Nephron progenitor cell (in vitro differentiated cells): ENCODE measurements at places on chromosomes 1 and 21.
A peak's percentile ranks its signal among the peaks of the same experiment; 100 is the strongest.

DNA sequence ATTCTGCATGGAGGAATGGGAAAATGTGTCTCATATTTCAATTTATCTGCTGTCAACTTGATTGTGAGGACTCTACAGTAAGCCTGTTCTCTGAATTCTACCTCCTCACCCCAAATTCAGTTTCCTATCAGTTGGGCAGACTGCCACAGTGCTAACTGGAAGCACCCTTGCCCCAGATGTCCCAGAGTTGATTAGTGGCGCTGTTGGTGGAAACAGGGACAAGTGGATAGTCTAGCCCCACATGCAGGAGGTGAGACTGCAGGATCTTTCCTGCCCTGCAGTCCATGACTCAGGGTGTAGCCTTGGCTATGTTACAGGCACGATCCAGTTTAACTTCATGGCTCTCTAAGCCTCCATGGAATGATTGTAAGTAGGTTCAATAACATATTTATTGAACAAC is 22.1 kb downstream of the ADAM30 start:
- no peak for DNase-seq

DNA sequence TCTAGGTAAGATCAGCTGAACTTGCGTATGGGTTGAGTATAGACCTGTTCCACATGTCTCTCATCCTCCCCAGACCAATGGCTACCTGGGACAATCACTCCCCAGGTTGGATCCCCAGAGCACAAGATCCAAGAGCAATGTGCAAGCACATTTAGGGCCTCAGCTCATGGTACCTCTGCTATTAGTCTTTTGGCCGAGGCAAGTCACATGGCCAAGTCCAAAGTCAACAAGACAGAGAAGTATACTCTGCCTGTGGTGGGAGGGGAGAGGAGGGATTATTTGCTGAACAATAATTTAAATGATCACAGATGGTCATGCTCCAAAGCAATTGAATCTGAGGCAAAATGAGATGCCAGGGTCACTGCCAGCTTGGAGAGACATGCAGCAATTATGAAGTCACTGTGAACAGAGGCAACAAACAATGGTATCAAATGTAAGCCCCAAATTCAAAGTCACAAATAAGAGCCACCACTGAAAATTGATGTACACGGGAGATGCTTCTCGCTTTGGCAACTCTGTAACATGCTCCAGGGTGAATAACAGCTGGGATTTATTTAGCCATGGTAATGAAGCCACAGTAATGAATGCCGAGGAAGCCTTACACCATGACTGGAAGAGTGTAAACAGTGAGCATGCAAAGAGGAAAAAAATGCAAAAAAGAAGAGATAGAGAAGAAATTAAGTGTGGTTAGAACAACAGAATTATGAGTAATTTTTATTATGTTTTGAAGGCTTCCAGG is 149.1 kb downstream of the ZNF281 start:
- no peak for DNase-seq

- DNase-seq: peak; percentile 69
Measured at GRCh38 chr21:38352536-38353219, 95.9 kb downstream of the KCNJ15 start.

DNA sequence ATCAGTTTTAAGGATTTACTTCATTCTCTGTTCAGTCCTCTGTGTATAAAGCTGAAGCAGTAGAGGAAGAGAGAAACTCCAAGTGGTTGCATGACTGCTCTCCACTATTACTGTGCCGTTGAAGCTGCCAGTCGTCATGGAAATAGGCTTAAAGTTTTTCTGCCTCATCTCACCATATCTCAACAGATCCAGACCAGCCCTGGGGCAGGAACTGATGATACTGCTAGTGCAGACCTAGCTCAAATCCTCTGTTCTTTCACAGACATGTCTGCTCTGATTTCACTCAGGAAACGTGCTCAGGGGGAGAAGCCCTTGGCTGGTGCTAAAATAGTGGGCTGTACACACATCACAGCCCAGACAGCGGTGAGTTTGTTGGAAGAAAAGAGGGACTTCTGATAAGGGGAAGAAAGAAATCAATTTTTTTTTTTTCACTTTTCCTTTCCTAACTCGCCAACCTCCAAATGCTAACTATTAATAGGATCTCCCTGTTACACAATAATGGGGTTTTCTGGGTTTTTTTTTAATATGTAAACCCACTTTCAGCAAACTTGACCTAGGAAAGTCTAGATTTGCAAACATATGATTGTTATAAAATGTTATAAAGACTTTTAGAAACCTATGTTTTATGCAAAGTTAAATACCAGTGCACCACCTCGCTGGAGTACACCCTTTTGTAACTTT is 22.2 kb upstream of the STRIP1 start:
- DNase-seq: no peak

DNA sequence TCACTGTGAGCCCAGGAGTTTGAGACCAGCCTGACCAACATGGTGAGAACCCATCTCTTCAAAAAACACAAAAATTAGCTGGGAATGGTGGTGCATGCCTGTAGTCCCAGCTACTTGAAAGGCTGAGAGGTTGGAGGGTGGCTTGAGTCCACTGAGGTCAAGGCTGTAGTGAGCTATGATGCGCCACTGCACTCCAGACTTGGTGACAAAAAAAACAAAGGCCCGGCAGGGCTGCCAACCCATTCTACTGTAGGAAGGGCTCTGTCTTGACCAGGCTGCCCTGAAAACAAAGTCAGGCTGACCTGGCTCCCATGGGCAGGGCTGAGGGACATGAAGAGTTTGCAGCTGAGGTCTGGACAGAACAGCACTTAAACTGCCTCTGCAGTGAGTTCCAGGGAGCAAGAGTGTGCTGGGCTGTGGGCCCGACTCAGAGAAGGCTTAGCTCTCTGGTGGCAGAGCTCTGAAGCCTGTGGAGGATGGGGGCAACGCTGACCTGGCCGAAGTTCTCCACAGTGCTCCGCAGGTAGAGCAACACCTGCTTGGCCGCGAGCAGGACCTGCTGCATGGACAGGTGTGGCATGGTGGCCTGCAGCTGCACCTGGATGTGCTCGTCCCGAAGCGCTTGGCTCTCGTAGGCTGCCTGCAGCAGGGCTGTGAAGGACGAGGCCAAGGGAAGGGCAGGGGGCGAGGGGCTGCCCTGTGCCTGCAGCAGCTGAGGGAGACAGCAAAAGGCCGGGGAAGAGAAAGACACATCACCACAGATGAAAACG is 42.4 kb downstream of the URB1 start:
- DNase-seq: no peak

DNA sequence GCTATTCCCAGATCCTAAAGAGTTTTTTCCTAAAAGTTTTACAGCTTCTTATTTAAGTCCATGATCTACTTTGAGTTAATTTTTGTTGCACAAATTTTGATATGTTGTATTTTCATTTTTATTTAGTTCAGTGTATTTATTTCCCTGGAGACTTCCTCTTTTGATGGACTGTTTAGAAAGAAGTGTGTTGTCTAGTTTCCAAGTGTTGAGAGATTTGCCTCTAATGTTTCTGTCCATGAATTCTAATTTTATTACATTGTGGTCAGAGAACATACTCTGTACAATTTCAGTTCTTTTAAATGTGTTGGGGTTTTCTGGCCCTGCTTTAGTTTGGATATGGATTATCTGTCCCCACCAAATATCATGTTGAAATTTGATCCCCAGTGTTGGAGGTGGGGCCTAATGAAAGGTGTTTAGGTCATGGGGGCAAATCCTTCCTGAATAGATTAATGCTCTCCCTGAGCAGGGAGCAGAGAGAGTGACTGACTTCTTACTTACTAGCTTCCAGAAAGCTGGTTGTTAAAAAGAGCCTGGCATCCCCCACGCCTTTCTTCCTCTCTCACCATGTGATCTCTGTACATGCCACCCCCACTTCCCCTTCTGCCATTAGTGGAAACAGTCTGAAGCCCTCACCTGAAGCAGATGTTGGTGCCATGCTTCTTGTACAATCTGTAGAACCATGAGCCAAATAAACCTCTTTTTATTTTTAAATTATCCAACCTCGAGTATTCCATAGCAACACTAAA is 4.6 kb downstream of the CHD1L start:
- no peak for DNase-seq

DNA sequence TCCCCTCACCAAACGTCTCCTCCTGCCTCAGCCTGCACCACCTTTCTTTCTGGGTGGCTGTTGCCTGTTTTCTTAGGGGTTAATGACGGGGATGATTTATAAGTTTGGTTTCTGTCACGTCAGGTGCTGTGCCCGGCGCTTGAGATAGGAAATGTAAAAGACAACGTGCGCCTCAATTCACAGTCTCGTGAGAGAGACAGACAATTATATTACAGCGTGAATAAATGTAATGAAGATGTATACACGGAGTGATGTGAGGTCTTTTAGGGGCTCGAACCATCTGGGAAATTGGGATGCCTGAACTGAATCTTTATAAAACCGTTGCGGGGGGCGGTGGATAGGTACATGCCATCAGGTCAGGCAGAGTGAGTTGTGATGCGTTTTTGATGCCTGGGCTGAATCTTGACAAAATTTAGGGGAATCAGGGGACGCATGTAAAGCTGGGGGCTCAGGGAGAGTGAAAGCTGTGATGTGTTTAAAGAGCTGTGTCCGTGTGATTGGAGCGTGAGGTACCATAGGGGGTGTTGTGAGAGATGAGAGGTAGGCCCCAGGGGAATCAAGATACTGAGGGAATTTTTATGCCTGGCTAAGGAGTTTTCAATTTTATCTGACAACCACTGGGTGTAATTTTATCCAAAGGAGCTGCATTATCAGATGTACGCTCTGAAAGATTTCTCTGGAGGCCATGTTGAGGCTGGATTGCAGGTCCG is 831 bp downstream of the TIPRL start:
- DNase-seq: peak; percentile 1

GRCh38 chr1:221415651-221416050 is 326.2 kb downstream of the DUSP10 start:
- DNase-seq: no peak

DNA sequence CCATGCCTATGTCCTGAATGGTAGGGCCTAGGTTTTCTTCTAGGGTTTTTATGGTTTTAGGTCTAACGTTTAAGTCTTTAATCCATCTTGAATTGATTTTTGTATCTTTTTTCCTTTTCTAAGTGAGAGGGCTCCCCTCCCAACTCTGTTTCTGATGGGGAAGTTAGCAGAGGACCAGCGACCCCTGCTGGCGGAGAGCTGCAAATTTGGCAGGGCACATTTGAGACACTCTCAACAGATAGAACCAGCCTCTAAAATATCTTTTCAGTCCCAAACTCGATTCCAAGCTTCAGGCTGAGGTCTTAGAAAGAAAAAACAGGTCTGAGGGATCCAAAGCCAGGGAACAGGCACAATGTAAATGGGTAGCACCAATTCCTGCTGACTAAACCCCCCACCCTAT is 32.5 kb downstream of the LRRC3 start:
- DNase-seq: no peak

GRCh38 chr1:181541947-181542346 is 58.6 kb downstream of the CACNA1E start:
- DNase-seq: no peak

- DNase-seq: no peak
Measured at GRCh38 chr1:84569216-84569615, 5.0 kb downstream of the CTBS start.

DNA sequence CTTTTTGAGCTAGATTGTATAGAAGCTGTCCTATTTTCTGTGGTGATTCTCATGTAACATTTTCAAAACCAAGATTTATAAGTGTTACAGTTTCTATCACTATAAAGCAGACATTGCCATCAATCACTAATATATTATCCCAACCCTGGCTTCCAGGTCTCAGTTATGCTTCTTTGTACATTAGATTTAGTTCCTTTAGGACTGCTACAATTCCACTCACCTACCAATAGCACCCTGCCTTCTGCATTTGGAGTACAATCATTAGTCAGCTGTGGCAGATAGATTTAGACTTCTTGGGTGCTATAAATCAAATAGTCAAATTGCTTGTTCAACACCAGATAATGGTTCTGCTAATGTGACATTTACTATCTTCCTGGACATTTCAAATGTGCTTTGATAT is 281.6 kb downstream of the BRINP3 start:
- DNase-seq: no peak

DNA sequence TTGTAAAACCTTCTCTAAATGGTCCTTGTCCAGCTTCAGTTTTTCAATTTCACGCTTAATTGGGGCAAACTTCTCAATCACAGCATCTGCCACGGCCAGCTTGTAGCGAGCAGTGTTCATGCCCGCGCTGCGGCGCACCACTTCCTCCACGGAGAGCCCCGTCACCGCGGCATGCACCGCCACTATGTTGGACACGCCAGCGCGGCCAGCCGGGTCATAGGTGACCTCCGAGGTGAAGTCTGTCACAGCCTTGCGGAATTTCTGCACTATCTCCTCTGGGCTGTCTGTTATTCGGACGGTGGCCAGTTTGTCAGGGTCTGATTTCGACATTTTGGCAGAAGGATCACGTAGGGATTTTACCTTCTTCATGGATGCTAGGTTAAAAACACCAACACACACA is 44.8 kb upstream of the TBX15 start:
- DNase-seq: no peak

DNA sequence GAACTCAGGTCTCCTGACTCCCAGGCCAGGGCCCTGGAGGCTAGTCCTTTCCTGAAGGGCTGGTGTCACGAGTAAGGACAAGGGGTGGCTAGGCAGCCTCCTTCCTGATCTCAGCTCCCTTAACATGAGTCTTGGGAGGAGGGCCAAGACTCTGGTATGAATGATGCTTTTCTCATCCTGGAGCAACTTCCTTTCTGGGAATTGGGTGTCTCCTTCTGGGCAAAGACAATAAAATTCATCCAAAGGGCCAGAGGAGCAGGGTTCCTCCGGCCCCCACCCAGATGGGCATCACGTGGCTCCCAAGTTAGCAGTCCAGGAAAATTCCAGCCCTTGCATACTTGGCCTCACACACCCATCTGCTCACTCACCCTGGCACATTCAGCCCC is at the start of gene FAM167B:
Gene FAM167B (plus strand): TSS at position 335 of the 386 bp plus-strand sequence. CDS start 200 bp downstream, outside the sequence.
- DNase-seq: no peak

DNA sequence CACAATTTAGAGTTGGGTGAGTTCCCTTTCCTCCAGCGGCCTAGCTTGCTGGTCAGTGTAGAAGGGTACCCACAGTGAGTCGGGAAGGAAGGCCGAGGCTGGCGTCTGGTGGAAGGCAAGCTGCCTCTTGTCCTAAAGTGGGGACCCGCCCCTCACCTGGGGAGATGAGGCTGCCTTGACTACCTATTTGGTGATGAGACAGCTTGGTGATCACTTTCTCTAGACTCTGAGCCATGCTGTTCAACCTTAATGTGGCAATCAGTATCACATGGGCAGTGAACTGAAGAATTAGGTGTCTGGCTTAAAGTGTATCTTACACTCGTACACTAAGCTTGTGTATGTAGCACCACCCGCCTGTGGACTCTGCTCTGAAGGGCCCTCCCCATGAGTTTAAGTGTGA is 100.7 kb downstream of the COLGALT2 start:
- DNase-seq: no peak
